DMS153 (cell line): ENCODE measurements at places on chromosomes 16 and 17.

DNA sequence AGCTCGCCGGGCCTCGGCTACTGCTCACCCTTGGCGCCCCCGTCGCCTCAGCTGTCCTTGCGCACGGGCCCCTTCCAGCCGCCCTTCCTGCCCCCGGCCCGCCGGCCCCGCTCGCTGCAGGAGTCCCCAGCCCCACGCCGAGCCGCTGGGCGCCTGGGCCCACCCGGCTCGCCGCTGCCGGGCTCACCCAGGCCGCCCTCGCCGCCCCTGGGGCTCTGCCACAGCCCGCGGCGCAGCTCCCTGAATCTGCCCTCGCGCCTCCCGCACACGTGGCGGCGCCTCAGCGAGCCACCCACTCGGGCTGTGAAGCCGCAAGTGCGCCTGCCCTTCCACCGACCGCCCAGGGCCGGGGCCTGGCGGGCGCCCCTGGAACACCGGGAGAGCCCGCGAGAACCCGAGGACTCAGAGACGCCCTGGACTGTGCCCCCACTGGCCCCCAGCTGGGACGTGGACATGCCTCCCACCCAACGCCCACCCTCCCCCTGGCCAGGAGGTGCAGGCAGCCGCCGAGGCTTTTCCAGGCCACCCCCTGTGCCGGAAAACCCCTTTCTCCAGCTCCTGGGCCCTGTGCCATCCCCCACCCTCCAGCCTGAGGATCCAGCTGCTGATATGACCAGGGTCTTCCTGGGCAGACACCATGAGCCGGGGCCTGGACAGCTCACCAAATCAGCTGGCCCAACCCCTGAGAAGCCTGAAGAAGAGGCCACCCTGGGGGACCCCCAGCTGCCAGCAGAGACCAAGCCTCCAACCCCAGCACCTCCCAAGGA lies 12.8 kb downstream of the MYO15A start:
- no peak for DNase-seq

DNA sequence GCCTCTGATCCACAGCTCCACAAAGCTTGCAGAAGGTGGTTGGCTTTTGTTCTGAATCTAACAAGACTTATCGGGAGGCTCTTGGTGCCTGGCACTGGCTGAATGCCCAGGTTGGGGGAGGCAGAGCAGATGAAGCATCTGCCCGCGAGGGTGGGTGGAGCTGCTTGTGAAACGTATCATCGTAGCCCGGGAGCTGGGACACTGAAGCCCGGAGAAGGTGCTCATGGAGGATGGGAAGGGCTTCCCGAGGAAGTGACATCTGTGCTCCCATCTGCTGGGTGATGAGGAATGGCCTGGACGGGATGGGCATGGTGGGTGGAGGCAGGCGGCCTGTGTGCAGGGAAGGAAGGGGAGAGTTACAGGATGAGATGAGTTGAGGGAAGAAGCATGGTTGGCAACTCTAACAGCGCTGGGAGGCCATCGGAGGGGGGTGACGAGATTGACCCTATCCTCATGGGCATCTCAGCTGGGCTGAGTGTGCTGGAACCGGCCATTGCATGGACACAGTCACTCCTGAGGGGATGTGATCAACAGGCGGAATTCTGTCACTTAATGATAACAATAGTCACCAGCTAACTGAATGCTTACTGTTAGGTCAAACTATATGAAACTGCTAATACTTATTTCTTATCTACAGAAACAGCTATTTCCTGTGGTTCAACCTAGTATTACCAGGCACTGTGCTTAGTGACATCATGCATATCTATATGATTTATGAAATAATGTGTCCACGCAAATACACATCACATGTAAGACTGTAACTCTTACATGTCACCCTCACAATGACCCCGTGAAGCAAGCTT lies 102.7 kb downstream of the ABCC6 start:
- peak; percentile 88 for DNase-seq

GRCh38 chr17:76441686-76442340 lies 11.1 kb downstream of the UBE2O start:
- DNase-seq, result no peak

- DNase-seq, result no peak
Measured at GRCh38 chr16:82833378-82833993, 206.7 kb downstream of the CDH13 start.

DNA sequence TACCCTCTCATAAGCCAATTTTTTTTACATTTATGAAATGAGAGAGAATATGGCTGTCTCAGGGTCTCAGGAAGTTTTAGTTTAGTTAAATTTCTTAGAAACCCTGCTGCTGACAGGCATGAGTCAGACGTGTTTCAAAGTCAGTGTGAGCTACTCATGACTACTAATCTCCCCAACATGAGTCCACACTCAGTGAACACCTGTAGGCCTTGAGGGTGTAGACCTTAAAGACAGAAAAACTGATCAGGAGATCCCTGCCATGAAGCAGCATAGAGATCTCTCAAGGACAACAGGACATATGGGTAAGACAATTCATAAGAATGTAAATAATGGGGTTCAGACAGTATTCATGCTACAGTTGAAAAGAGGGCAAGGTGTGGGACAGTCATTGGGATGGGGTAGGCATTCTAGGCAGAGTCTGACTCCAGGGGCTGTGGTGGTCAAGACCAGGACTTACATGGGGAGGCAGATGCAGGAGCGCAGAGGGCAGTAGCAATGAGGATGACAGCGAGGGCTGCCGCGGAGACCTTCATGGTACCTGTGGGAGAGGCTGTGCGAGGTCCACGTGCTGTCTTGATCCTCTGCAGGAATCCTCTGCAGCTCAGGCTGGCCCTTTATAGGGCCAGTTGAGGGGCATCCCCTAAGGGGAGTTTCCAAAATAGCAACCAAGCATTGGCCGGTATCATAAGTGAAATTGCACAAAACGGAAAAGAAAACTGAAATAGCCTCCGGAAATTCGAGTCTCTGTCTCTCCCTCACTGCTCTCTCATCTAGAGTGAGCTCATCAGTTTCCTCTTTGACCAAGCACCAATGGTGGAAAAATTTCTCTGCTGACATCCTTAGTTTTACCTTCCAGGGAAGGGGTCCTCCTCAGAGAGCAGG lies at the start of gene CCL5:
Gene CCL5, minus strand, starts transcription at position 588 of the 882 bp plus-strand sequence.
- no peak for DNase-seq

- no peak for DNase-seq
Measured at GRCh38 chr17:31582151-31582907, 190.9 kb downstream of the RAB11FIP4 start.

GRCh38 chr17:75228847-75229246 lies 23.4 kb downstream of the NUP85 start:
- DNase-seq, result no peak

DNA sequence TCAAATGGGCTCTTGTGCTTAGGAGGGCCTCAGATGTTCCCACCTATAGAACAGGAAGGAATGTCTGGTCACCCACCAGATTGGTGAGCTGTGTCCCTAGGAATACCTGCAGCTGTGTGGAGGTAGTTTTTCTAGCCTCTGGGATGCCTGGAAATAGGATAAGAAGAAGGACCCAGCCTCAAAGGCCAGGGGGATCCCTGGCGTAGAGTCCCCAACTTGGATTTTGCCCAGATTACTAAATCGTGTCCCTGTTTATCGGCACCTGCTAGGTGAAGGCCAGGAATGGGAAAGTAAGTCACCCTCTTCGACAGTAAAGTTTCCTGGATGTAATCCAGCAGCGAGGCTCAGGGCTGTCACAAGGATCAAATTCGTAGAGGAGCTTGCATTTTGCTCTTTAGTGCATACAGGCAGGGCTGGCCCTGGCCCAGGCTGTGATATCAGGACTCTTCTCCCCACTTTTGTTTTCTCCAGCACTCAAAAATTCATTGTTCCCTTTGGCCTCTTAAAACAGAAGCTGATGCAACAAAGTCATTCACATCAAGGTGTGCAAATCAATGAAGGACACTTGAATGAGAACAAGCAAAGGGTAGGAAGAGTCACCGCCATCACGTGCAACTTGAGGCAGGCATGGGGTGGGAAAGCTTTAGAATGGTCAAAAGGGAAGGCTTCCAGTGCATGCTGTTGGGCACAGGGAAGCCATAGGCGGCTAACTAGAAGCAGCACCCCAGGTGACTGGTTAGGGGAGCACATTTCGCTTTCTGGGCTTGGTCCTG lies 7.5 kb downstream of the SLC13A2 start:
- DNase-seq, result peak; percentile 11

GRCh38 chr17:44969144-44969780 lies 1.2 kb upstream of the C1QL1 start:
- no peak for DNase-seq

DNA sequence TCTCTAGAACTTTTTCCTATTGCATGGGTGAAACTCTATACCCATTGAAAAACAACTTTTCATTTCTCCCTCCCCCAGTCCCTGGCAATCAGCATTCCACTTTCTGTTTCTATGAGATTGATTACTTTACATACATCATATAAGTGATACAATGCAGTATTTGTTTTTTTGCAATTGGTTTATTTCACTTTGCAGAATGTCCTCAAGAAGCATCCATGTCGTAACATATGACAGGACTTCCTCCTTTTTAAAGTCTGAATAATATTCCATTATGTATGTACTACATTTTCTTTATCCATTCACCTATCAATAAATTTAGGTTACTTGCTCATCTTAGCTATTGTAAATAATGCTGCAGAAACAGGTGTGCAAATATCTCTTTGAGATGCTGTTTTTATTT lies 8.8 kb downstream of the IL21R start:
- no peak for DNase-seq

DNA sequence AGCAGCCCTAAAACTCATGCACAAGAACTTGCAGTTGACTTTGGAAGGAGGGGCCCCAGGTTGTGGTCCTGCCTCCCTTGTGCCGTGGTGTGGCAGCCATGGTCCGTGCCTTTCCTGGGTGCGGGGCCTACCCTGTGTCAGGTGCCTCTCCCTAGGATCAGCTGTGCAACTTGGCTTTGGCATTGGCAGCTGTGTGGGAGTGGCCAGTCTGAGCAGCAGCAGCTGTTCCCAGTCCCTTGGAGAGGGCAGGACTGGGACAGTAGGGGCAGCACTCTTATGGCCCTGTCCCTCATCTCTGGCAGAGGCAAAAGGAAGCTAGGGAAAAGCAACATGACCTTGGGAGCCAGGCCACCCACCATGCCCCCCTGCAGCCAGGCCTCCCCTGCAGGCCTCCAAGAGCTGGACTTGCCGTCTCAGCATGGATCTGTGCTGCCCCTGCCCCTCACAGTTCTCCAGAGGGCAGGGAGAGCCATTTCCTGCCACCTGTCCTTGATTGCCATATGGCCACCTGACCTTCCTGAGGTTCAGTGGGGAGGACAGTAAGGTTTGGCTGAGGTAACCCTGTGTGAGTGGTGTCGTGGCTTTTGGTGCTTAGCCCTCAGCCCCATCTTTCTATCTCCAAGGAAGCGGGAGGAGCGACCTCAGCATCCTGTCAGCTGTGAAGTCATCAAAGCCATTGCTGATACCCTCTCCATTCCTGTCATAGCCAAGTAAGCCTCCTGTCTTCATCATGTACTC lies 15.5 kb upstream of the NFATC3 start:
- peak; percentile 26 for DNase-seq

- DNase-seq, result peak; percentile 42
Measured at GRCh38 chr17:14205992-14206461, 30.6 kb downstream of the CDRT15 start.

DNA sequence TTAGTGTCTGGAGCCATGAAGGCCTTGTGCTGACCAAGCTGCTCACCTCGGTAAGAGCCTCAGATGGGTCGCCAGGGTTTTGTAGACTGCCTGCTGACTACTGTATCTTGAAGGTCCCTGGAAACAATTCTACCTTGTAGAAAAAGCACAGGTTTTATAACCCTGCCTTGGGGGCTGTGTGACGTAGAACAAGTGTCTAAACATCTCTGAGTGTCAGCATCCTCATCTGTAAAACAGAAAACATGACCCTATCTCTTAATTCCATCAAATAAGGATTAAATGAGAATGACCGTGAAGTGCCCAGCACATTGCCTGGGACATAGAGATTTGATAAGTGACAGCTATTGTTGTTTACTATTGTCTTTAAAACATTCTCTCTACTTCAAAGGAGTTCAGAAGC lies 5.5 kb upstream of the TAOK2 start:
- DNase-seq, result no peak
